RWPE1 (cell line): ENCODE measurements at places on chromosomes 6 and 20.

- DNase-seq: no peak
Observed at GRCh38 chr6:112886415-112886814, 539.3 kb downstream of the RFPL4B start.

- no peak for DNase-seq
Observed at GRCh38 chr20:50727792-50728485, 3.4 kb upstream of the PARD6B start.

- no peak for DNase-seq
Observed at GRCh38 chr6:168601546-168601945, 160.6 kb downstream of the SMOC2 start.

- no peak for DNase-seq
Observed at GRCh38 chr6:119196715-119197114, 118.3 kb upstream of the FAM184A start.

GRCh38 chr20:47578543-47578942 lies 76.9 kb downstream of the NCOA3 start:
- DNase-seq: no peak

- DNase-seq: no peak
Observed at GRCh38 chr6:107532706-107533105, 42.8 kb downstream of the SOBP start.

GRCh38 chr6:98657764-98658163 lies 176.6 kb upstream of the POU3F2 start:
- DNase-seq: peak; percentile 8

DNA sequence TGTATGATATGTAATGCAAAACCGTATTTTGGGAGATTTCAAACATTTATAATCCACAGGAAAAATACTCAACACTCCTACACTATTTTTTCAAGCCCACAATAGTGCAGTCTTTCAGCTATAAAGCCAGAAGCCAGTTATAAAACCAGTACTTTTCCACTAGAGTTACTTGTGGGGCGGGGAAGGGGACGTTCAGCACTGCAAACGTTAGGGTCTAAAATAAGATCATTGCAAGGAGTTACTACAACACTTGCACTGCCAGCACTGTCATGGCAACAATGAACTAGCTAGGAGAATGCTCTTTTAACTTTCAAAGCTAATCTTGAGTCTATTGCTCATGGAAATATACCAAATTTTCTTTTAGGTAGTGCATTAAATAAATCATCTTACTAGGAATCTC lies 14.7 kb downstream of the SESN1 start:
- DNase-seq: no peak

DNA sequence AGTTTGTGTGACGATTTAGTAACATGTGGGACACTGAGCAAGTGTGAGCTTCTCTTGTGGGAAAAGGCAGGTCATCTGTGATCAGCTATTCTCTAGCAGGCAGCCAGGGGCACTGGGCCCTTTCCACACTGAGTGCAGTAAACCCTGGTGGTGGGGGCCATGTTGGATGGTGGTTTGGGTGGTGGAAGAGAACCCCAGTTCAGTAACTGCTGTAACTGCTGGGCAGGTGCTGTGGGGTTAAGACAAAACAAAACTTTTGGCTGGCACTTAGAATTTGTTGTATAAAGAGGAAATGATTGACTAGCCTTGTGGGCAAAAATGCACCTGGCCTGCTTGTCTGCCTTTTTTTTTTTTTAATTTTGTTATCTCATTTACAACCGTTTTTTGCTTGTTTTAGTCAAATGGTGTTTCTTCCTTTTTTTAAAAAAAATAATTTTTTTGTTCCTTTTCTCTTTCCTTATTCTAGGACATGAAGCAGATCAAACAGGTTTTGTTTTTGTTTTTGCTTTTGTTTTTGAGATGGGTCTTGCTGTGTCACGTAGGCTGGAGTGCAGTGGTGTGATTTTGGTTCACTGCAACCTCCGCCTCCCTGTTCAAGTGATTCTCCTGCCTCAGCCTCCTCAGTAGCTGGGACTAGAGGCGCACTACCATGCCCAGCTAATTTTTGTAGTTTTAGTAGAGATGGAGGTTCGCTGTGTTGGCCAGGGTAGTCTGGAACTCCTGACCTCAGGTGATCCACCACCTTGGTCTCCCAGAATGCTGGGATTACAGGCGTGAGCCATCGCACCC lies 59.8 kb downstream of the IGF2R start:
- DNase-seq: no peak

DNA sequence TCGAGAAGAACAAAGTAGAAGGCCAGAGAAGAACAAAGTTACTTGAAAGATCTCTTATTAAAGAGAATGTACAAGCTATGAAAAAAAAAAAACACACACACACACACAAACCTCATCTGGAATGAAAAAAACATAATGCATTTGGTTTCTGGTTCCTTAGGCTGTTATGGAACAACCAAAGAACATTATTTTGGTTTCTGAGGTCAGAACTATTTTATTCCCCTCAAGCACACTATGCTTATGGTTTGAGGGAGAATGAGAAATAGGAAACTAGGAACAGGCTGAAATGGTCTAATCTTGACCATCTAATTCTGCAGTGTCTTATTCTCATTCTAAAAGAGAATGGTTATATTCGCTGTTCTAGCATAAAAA lies 8.8 kb downstream of the PRDM1 start:
- no peak for DNase-seq

GRCh38 chr20:34200023-34200422 lies 41.2 kb upstream of the ASIP start:
- DNase-seq: no peak

DNA sequence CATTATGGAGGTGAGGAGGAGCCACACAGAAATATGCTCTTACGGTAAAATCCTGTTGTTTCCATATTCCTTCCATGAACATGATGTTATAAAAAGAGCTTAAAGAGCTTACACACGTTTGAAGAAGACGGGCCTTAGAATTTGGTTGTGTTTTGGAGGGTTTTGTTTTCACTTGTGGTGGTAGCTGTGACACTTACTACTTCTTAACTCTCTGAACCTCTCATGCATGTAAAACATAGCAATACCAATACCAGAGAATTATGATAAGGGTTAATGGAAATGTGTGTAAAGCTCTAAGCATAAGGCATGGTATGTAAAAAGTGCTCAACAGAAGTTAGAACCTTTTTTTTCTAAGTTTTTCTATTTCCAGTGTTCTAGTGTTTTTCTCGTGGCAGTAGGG lies 256.1 kb upstream of the KCNQ5 start:
- no peak for DNase-seq

GRCh38 chr6:116201538-116201937 lies 52.3 kb downstream of the TSPYL4 start:
- DNase-seq: no peak

DNA sequence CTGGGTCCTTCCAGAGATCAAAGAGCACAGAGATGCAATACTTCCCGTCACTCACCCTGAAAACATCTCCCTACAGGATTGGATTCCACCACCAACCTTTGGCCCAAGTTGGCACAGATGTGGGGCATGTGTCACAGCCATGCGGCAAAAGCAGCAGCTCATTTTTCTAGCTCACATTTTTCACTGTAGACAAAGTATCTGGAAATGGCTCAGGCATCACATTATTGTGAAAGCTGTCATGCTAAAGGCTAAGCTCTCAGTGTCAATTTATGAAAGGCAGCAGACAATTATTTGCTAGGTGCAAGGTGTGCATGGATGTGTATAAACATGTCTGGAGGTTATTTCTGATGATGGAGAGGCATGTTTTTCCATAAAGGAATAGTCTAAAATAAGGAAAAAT lies 248.8 kb upstream of the PRND start:
- DNase-seq: no peak

GRCh38 chr6:148828047-148828446 lies 81.2 kb downstream of the UST start:
- no peak for DNase-seq

DNA sequence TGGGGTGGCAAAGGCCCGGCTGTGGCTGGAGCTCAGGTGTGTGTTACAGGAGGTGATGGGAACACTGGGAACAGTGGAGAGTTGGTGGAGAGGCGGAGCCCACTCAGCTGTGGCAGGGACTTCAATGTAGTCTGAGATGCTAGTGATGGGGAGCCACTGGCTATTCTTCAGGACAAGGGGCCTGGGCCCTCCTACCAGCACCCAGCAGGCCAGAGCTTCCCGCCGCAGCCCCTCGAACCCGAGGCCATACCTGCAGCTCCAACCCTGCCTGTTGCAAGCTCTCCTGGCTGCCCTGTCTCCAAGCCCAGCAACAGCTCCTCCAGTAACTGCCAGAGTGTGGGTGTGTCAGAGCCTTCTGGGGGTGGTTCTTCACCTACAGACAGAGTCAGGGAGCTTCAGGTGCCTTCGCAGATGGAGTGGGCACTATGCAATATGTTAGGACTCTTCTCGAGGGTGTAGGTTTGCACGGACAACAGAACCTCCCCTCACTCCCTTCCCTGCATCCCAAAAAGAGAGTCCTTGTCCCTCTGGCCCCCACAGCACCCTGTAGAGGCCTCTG lies 146.2 kb upstream of the MLN start:
- no peak for DNase-seq

DNA sequence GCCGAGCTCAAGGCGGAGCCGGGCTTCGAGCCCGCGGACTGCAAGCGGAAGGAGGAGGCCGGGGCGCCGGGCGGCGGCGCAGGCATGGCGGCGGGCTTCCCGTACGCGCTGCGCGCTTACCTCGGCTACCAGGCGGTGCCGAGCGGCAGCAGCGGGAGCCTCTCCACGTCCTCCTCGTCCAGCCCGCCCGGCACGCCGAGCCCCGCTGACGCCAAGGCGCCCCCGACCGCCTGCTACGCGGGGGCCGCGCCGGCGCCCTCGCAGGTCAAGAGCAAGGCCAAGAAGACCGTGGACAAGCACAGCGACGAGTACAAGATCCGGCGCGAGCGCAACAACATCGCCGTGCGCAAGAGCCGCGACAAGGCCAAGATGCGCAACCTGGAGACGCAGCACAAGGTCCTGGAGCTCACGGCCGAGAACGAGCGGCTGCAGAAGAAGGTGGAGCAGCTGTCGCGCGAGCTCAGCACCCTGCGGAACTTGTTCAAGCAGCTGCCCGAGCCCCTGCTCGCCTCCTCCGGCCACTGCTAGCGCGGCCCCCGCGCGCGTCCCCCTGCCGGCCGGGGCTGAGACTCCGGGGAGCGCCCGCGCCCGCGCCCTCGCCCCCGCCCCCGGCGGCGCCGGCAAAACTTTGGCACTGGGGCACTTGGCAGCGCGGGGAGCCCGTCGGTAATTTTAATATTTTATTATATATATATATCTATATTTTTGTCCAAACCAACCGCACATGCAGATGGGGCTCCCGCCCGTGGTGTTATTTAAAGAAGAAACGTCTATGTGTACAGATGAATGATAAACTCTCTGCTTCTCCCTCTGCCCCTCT lies 1.1 kb downstream of the CEBPB start:
- DNase-seq: peak; percentile 66

GRCh38 chr6:130903007-130903406 lies 75.8 kb downstream of the SMLR1 start:
- no peak for DNase-seq

DNA sequence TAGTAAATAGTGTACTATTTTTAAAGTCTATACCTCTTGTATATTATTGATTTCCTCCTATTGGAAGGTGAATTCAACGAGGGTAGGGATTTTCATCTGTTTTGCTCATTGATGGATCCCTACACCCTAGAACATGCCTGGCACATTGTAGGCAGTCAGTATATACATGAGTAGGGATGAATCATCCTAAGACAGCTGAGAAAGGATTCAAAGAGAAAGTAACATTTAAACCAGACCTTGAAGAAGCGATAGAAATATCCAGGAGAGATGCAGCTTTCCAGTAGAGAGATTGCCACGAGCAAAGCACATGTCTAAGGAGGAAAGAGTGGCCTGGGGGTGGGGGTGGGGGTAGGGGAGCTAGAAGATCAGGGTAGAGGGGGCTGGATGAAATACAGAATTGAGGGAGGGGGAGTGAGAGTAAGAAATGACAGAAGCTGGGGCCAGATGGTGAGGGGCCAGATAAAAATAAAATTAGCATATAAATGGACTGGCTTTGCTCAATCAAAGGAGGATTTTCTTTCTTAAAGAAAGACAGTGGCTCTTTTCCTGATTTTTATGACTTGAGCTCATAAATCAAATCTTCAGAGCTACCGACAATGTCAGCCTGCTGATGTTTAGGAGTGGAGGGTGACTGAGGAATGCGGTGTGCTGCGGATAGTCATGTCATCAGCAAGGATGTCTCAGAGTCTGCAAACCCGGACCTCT lies 168.2 kb downstream of the SAMD5 start:
- no peak for DNase-seq

DNA sequence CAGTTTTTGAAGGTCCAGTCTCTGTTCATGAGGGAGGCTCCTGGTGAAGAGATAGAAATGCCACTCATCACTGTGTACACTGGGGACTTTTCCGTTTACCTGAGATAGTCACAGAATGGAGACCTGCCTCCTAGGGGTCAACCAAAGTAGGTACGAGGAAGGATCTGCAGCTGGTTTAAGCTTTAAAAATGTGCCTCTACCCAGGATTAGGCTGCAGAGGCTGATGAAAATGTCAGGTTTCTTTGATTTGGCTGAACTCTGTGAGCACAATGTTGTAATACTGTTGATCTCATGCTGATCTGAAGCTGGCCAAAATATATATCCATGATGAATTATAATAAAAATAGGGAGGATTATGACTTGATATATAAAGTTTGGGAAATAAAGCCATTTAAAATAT lies 182.7 kb downstream of the ADAT2 start:
- DNase-seq: no peak

DNA sequence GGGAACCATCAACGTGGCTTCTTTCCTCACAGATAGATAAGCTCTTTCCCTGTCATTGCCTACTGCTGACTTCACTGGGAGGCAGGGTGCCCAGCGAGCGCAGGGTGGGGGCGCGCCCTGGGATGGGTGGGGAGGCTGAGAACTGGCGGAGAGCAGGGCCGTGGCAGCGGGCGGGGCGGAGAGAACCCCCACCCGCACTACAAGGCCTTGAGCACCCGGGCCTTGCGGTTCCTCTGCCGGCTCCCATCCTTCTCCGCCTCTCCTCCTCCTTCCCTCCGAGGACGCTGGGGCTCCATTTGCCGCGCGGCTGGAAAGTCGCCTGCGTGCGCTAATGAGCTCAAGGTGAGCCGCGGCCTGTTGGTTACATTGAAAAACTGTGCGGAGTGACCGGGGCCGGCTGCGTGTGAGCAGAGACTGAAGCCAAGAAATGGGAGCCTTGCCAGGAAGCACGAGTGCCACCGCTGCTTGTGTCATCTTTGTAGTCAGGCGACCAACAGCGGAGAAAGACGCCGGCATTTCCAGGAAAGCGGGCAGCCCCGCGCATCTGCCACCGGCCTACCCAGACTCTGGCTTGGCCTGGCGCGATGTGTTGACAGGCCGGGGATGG lies 963.5 kb upstream of the SLC35B3 start:
- DNase-seq: no peak

DNA sequence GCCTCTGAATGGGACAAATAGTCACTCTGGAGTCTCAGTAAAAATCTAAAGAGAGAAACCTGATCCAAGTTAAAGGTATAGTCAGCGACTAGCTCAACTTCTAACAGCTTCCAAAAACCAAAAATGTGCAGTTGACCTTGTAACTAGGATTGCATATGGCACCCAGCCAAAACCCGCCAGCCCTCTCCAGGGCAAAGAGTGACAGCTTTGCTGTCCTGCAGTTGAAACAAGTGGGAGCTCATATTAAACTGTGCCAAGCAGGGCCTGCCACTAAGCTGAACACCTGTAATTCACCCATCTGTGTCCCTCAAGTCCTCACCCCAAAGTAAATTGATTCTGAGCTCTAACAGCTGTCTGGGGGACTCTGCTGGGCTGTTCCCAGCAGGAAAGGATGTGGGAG lies 695.3 kb downstream of the MAFB start:
- no peak for DNase-seq

GRCh38 chr6:65761890-65762289 lies 54.9 kb upstream of the EYS start:
- DNase-seq: no peak

GRCh38 chr6:39102071-39102820 lies 12.7 kb downstream of the SAYSD1 start:
- no peak for DNase-seq

- no peak for DNase-seq
Observed at GRCh38 chr6:21360336-21360735, 233.2 kb upstream of the SOX4 start.
